NCI-H1105 treated with DMSO at 0.1 percent for 48 hours (cell line): ENCODE measurements at places on chromosomes 2 and 18.

GRCh38 chr2:179952658-179953057, 54.4 kb downstream of the CWC22 start:
- DNase-seq, result no peak

GRCh38 chr2:122203523-122203922, 448.1 kb downstream of the TSN start:
- DNase-seq, result peak; percentile 16

GRCh38 chr2:109482361-109482861, 131.4 kb downstream of the SEPTIN10 start:
- no peak for DNase-seq

GRCh38 chr2:239898292-239898925, 126.7 kb downstream of the NDUFA10 start:
- no peak for DNase-seq

DNA sequence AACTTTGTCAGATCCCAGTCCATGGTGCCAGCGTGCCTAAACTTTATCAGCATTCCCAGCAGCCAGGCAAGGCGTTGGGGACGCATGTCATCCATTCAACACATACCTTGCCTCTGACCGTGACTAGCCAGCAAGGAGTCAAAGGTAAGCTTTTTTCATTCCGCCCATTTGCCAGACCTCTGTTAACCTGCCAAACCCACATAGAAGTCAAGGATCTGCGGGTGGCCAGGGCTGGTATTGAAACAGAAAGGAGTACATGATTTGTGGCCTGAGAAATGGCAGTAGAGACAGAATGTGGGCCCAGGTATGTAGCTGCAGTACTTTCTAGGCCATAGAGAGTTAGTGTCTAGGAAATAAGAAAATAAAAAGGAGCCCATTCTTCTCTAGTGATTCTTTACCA, 240.2 kb downstream of the LTBP1 start:
- no peak for DNase-seq

DNA sequence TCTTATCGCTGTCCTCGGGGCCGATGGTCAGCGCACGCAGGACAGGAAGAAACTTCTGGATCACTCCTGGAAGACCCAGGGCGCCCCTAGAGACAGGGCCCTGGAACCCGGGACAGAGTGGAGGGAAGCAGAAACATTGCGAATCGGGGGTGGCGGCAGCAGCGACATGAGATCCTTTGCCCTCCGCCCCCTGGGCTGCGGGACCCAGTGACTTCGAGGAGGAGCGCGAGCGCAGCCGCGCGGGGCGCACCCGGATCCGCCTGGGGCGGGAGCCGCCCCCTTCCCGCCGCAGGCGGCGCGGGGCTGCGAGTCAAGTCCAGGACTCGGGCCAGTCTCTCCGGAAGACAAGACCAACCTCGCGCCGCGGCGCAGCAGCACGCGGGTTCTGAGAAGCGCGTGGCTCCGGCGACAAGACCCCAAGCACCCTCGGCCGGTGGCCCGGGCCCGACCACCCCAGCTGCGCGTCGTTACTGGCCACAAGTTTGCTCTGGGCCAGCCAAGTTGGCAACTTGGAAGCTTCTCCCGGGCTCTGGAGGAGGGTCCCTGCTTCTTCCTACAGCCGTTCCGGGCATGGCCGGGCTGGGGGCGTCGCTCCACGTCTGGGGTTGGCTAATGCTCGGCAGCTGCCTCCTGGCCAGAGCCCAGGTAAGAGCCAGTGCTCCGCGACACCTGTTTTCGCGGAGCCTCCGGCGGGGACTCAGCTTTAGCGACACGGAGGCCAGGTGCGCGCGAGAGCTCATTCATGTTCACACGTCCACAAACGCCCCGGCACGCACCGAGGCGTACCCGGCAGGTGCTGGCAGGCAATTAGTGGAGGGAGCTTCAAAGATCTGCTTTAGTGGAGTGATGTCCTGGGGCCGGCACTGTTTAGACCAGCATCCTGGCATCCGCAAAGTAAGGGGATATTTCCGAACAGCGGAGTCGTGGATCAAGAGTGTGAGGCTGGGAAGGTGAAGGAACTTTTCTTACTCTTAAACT, at the start of gene PTH2R:
Gene PTH2R, plus strand, starts transcription at position 319 of the 978 bp plus-strand sequence. Its CDS starts 252 bp downstream, at position 571.
- DNase-seq, result peak; percentile 87

- no peak for DNase-seq
These were observed 136.7 kb downstream of the EML6 start for GRCh38 chr2:54859997-54860701.

DNA sequence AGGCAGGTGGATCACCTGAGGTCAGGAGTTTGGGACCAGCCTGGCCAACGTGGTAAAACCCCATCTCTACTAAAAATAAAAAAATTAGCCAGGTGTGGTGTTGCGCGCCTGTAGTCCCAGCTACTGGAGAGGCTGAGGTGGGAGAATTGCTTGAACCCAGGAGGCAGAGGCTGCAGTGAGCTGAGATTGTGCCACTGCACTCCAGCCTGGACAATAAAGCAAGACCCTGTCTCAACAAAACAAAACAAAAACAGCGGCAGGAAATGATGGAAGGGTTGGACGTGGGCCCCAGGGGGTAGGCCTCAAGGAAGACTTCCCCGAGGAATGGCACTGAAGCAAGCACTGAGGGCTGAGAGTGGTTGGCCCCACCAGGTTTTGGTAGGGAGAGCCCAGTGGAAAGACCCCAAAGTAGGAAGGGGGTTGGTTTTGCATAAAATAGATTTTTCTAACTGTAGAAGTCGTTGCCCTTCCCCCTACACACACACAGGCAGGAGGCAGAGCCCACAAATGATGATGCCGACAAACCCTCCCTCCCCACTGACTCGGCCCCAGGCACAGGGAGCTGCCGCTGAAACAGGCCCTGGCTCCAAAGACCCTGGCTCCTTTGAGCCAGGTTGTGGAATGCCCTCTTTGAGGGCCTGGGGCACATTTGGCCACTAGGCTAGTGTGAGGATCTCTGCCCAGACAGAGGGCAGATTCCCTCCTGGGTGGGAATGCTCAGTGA, 104.8 kb downstream of the CABLES1 start:
- no peak for DNase-seq
